IPS DF 19.7 (cell line): ENCODE measurements at places on chromosomes 13 and 19.

- no peak for DNase-seq
Observed at GRCh38 chr13:58343076-58343475, 711.5 kb downstream of the PCDH17 start.

DNA sequence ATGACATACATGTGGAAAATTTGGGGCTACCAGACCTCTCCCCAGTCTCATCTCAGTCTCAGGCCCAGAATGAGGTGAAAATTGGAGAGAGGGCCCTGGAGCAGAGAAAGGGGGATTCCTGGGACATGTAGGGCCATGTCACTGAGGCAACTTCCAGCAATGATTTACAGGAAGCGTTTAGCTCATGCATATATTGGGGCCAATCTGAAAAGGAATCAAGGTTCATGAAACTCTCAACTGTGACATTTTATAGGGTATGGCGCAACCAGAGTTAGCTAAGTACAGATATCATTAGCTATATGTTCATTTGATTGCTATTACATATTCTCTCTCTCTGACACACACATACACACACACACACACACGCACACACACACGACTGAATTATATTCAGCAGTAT, 86.3 kb downstream of the RNASEH2B start:
- DNase-seq: no peak

DNA sequence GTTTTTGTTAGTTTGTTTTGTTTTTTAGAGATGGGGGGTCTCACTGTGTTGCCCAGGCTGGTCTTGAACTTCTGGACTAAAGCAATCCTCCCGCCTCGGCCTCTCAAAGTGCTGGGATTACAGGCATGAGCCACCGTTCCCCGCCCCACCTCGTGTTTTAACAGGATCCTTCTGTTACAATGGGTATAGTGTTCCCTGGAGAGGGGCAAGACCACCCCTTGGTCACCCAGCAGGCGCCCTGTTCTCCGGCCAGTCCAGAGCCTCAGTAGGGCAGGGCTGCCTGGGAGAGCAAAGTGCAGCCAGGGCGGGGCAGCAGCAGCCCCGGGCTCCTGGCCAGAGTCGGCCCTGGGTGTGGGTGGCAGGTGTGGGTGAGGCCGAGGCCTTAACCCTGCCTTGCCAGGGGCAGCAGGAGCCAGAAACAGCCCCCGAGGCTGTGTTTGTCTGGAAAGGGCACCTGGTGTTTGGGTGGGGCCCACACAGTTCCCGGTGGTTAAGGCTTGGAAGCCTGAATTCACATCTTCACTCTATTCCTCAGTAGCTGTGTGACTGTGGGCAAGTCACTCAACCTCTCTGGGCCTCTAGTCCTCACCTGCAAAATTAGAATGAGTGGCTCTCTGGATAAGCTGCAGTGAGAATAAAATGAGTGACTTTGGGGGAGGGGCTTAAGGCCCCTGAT, 7.2 kb downstream of the VASP start:
- DNase-seq: no peak

DNA sequence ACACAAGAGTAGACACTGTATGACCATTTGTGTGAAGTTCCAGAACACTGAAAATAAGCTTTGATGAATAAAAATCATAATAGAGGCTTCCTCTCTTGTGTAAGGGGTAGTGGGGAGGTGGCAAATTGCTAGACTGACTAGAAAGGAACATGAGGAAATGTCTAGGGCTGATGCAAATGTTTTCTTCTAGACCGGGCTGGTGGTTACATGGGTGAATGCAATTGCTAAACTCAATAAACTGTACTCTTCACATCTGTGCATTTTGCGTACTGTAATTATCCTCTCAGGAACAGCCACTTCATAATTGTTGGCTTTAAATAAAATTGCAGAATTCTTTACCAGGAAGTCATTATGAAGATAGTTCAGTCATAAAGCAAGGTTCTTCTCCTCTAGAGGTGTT, 5.2 kb upstream of the KBTBD7 start:
- DNase-seq: no peak

DNA sequence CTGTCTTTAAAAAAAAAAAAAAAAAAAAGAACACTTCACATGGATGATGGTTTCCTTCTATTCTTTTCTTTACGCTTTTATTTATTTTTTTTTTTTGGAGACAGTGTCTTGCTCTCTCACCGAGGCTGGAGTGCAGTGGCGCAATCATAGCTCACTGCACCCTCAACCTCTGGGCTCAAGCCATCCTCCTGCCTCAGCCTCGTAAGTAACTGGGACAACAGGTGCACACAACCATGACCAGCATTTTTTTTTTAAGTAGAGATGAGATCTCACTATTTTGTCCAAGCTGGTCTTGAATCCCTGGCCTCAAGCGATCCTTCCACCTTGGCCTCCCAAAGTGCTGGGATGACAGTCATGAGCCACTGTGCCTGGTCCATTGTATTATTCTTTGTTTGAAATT, 24.3 kb downstream of the ANKRD27 start:
- DNase-seq: no peak

GRCh38 chr19:38583219-38583984, 34.4 kb downstream of the MAP4K1 start:
- no peak for DNase-seq

GRCh38 chr19:33859016-33859415, 62.3 kb downstream of the KCTD15 start:
- DNase-seq: no peak

DNA sequence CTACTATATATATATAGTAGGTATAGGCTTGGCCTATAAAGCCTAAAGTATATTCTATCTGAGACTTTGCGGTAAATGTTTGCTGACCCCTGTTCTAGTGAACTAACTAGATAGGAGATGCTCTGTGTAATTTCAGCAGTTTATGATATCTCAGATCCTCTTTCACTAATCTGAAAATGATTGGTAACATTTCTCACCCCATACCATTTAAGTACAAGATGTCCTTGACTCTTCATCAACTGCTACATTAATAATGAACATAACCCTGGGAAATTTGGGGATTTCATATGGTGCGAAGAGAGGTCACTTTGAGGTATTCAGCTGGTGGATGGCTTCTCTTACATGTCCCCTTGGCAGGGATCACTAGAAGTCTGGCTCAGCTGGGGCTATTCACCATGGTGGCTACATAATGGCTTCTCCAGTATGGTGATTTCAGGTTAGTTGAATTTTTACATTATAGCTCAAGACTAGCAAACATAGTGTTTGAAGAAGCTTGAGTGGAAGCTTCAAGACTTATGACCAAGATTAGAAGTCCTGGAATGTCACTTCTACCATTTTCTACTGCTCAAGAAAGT, 103.6 kb upstream of the MYCBP2 start:
- no peak for DNase-seq

DNA sequence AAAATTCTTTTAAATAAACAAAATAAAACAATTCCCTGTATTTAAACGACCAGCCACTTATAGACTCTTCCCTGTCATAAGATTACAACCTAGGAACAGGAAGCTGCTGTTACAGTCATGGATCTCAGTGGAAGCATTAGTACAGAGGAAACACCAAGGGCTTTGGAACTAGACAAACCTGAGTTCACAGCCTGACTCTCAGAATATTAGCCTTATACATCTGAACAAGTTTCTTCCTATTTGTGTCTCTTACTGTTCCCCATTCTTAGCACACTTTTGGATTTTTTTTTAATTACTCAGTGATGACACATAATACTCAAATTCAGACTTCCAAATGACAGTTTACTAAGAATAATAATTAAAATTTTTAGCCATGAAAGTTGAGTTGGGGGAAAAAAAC, 46.1 kb downstream of the ZDHHC20 start:
- DNase-seq: no peak

DNA sequence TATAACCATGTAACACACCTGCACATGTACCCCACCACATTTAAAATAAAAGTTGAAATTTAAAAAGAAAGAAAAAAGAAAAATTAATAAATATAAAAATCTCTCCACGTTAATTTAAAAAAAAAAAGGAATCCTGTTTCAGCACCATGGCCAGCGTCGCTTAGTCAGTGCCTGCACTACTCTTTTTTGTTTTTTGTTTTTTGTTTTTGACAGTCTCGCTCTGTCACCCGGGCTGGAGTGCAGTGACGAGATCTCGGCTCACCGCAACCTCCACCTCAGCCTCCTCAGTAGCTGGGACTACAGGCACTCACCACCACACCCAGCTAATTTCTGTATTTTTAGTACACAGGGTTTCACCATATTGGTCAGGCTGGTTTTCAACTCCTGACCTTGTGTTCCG, 835.9 kb downstream of the UQCRFS1 start:
- DNase-seq: no peak

GRCh38 chr19:5936292-5936592, 22.2 kb downstream of the CAPS start:
- no peak for DNase-seq

GRCh38 chr19:57106722-57107235, 13.0 kb upstream of the USP29 start:
- DNase-seq: no peak

DNA sequence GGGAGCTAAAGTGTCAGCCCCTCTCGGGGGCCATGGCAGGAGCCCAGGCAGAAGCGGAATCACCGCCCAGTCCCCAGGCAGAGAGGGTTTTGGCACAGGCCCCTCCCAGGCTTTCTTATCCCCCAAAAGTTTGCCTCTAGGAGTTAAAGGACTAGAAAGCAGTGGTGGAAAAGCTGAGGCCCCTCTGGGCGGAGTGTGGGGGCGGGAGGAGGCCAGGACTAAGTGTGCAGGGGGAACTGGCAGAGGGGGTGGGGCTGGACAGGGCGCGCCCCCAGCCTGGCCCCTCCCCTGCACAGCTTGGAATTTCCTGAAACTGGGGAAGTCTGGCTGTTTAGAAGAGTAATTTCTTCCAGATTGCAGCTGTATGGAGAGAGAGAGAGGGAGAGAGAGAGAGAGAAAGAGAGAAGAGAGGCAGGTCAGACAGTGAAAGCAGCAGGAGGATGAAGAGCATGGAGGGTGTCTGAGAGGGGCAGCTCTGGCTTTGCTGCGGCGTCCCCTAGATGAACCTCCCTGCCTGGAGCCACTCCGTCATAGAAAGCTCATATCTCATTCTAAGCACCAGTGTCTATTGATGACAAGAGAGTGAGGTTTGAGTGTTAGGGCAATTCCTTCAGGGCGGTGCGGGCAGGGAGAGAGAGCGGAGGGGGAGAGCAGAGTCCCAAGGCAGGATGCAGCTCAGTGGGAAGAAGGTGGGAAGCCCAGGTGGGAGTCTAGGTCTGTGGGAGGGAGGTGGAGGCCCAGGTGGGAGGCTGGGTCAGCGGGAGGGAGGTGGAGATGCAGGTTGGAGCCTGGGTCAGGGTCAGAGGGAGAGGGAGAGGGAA, at the start of gene CDC42EP5:
CDC42EP5 (minus strand) TSS at position 226 of the 821 bp plus-strand sequence. CDS start 7,749 bp downstream, outside the sequence.
- DNase-seq: no peak

- DNase-seq: no peak
Observed at GRCh38 chr13:21130116-21130515, 46.2 kb downstream of the SKA3 start.

DNA sequence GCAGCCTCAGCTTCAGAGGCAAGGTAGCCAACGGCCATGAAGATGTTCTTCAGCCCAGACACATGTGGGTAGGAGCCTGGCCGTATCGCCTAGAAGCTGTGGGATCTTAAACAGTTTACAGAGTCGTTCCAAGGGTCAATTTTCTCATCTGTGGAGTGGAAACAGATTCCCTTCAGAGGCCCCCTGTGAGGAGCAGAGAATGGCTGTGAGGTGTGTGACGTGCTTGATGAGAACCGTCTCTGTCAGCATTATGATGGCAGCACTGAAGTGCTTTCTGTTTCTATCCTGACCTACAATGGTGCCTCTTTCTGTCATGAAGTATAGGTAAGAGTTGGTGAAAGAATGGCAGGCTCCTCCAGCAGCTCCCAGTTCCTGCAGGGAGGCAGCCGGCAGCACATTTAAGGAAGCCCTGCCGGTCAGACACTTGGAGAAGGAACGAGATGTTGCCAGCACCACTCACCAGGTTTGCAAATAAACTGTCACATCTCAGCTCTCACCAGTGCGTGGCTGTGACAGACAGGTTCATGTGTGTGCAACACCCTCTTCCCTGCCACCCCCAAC, 277.3 kb downstream of the FOXO1 start:
- no peak for DNase-seq

GRCh38 chr13:113769881-113770280, 10.9 kb downstream of the TMEM255B start:
- no peak for DNase-seq

DNA sequence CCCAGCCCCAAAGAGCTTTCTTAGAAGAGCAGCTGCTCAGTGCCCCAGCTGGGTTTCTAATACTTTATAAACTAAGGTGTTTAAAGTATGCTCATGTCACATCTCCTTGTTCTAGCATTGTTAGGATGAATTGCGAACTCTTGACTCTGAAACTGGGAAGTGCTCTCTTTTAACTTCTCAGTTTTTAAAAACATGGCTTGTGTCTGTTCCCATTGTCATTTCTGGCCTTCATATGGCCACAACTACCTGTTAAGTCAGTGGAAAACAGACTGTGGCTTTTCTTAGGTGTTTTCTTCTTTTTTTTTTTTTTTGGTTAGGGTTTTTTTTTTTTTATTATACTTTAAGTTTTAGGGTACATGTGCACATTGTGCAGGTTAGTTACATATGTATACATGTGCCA, 164.7 kb downstream of the KCNRG start:
- DNase-seq: no peak

- no peak for DNase-seq
Observed at GRCh38 chr19:17703824-17704463, 15.3 kb upstream of the MAP1S start.

DNA sequence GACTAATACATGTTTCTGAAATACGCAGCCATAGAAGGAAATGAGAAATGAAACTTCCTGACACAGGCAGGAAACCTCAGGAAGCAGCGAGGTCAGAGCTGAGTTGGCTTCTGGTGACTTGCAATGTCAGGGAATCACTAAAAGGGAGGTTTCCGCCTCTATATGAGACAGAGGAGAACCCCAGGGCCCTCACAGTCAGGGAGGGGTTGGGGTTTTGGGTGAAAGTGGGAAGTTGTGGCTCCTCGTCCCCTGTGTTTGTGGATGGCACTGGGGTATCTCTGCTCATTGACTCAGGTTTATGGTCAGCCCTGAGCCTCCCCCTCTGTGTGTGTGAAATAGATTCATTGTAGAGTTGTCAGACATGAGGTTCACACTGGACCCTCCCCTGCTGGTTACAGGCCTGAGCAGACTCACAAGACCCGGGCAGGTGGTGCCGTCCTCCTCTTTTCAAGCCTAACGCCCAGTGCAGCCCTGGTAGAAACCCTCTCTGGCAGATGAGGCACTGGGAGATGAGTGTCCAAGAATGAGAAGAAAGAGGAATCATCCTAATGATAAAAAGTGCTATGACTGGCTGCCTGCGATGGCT, 5.5 kb upstream of the LILRA6 start:
- DNase-seq: no peak

DNA sequence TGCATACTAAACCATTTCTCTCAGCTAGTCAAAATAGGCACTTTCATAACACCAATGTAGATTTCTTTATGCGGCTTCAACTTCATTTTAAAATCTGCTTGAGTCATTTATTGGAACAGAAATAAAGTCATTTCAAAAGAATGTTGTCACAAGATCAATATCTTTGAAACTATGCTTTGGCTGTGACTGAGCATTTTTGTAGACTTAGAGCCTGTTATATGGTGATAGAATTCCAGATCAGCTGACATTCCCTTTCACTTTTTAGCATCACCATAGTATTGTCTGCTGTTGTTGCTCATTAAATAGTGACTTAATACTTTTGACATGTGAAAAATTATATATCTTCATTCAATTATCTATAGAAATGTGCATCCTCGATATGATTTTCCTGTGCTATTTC, 279.2 kb upstream of the PRR20A start:
- no peak for DNase-seq

GRCh38 chr19:38658462-38659306, 11.2 kb downstream of the ACTN4 start:
- DNase-seq: no peak

- no peak for DNase-seq
Observed at GRCh38 chr13:22357132-22357531, 686.3 kb downstream of the FGF9 start.

- peak; percentile 85 for DNase-seq
Observed at GRCh38 chr19:48554385-48555091, 2.6 kb downstream of the SULT2B1 start.
